MCF 10A (cell line): ENCODE measurements at places on chromosomes 5 and 9.

DNA sequence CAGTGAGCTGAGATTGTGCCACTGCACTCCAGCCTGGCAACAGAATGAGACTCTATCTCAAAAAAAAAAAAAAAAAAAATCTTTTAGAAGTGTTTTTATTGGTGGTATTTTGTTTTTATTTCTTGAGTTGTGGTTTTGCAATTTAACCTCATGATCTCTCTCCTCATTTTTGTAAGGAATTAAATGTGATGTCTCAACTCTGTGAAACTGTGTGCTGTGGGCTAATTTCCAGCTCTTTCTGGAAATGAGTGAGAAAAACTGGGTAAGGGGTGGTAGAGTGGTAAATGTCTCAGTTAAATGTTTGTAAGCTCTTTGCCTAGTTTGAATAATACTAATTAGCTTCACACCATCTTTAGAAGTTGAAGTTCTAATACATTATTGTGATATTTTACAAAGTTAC lies 29.0 kb downstream of the ACO1 start:
- no peak overlapping the region for H3K4me3 ChIP-seq
- DNase-seq = peak; percentile 44
- H3K27ac ChIP-seq = peak overlapping the region; percentile 59
- no peaks in the 10 kb centered on the region for H3K4me1 ChIP-seq

DNA sequence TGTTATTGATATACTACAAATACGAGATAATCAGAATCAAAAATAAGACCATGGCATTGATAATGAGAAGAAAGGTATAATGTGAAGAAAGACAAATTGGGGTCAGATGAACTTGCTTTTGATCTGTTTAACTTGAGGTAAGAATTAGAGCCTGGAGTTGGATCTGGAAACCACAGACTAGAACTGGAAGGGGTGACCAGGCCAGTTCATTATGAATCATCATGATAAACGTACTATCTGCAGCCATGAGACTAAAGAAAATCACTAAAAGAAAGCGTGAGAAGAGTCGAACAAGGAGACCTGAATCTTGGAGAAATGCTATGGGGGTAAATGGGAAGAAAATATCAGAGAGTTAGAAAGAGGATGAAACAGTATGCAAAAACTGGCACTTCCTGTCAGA lies 967.5 kb downstream of the NR2F1-AS1 start:
- H3K4me1 ChIP-seq = no peaks in the 10 kb centered on the region
- H3K27ac ChIP-seq = no peak overlapping the region
- H3K36me3 ChIP-seq = no peaks in the 10 kb centered on the region
- H3K4me3 ChIP-seq = no peak overlapping the region
- peak; percentile 2 for DNase-seq

DNA sequence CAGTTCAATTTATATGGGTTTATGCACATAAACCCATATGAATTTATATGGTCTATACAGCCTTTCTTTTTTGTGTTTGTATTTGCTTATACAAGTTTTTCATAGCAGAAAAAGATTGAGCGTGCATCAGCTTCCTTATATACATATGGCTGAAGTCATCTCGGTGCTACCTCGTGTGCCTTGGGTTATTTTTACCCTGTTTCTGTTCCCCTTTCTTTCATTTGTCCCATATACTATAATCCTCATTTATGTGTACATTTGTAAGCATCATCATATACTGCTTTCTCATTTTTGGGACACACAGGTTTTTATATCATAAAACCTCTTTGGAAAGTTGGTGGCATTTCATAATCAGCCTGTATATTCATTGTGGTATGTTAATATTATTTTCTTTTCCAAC lies 107.8 kb upstream of the ADAMTSL1 start:
- DNase-seq = no peak
- H3K27me3 ChIP-seq = no peaks in the 10 kb centered on the region

DNA sequence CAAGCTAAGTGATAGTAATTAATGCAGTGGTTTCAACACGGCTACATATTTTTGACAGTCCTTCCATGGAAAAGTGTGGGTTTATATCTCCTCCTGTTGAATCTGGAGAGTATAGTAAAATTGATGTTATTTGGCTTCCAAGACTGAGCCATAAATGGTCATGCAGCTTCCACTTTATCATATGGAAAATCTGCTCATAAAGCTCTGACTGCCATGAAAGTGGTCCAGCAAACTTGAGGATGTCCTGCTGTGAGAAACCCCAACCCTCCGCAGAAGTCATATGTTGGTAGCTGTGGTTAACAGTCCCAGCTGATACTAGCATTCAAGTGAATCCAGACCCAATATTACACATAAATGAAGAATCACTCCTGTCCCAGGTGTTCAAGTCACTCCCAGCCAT lies 378.3 kb downstream of the KCTD16 start:
- peaks cover 6% of the 10 kb centered on the region for H3K4me1 ChIP-seq
- H3K27ac ChIP-seq = no peak overlapping the region
- H3K36me3 ChIP-seq = no peaks in the 10 kb centered on the region
- H3K27me3 ChIP-seq = no peaks in the 10 kb centered on the region

- H3K36me3 ChIP-seq = peaks cover 6% of the 10 kb centered on the region
- H3K4me1 ChIP-seq = peaks cover 57% of the 10 kb centered on the region
- H3K27ac ChIP-seq = peak overlapping the region; percentile 69
- no peak for DNase-seq
- no peak overlapping the region for H3K4me3 ChIP-seq
Observed at GRCh38 chr5:133226186-133226585, 174.4 kb downstream of the HSPA4 start.

DNA sequence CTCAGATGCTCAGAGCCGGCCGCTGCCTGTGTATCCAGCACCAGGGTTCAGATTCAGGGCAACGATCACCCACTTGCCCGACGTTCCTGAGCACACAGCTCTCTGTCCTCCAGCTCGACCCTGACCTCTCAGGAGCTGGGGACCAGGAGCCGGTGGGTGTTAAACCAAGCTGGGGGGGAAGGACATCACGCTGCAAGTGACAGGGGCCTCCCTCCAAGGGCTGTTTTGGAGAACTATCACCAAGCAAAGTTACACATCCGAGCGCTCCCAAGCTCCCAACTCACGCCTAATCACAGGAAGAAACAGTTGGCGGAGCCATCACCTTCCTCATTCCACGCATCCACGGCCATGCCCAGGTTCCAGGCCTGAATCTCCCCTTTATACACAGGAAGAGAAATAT lies 51.5 kb upstream of the ZNF354A start:
- no peak overlapping the region for H3K27ac ChIP-seq
- no peaks in the 10 kb centered on the region for H3K27me3 ChIP-seq
- H3K4me1 ChIP-seq = peaks cover 31% of the 10 kb centered on the region
- H3K36me3 ChIP-seq = peaks cover 8% of the 10 kb centered on the region

DNA sequence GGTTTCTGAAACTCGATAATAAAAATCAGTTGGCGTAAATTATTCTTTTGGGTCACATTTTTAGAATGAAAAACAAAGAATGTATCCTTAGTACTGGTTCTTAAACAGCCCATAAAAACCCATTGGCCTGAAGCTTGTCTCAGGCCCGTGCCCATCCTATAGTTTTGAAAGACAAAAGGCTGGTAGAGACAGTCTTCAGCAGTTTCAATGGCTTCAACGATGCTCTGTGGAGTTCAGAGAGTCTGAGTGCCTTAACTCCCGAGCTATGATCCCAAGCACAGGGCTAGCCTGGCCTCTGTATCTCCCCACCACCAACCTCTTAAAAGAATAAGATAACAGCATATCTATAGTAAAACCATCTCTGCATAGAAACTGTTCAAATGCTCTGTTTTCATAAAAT lies 595.0 kb downstream of the CDH12 start:
- no peak for DNase-seq
- H3K36me3 ChIP-seq = no peaks in the 10 kb centered on the region
- no peak overlapping the region for H3K4me3 ChIP-seq
- H3K4me1 ChIP-seq = no peaks in the 10 kb centered on the region

- H3K27me3 ChIP-seq = no peaks in the 10 kb centered on the region
- no peak for DNase-seq
- peaks cover 8% of the 10 kb centered on the region for H3K4me1 ChIP-seq
- peaks cover 5% of the 10 kb centered on the region for H3K36me3 ChIP-seq
Observed at GRCh38 chr9:130188860-130189481, 16.8 kb downstream of the NCS1 start.

DNA sequence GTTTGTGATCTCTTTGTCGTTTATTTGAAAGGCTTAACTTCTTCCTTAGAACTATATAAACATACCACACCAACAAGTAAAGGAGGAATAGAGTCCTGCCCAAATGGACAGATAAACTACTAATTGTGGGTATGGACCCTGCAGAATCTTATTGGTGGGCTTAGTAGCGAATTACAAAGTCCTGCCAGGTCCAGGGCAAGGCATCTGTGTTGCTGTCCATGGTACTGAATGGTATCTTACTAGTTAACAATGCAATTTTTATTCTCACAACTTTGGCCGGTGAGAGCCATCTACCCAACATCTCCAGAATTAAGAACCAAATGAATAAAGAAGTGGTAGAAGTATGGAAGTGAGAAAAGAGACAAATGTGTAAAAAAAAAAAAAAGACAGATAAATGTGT lies 1782.4 kb upstream of the WWC1 start:
- no peaks in the 10 kb centered on the region for H3K36me3 ChIP-seq
- H3K27me3 ChIP-seq = peaks cover 10% of the 10 kb centered on the region
- no peak overlapping the region for H3K27ac ChIP-seq
- DNase-seq = peak; percentile 71
- no peak overlapping the region for H3K4me3 ChIP-seq
- H3K4me1 ChIP-seq = no peaks in the 10 kb centered on the region

GRCh38 chr5:43603344-43604217 lies 601 bp downstream of the NNT start:
- peaks cover 22% of the 10 kb centered on the region for H3K36me3 ChIP-seq
- H3K4me3 ChIP-seq = peak overlapping the region; percentile 83
- H3K4me1 ChIP-seq = peaks cover 11% of the 10 kb centered on the region
- peak overlapping the region; percentile 99 for H3K27ac ChIP-seq

DNA sequence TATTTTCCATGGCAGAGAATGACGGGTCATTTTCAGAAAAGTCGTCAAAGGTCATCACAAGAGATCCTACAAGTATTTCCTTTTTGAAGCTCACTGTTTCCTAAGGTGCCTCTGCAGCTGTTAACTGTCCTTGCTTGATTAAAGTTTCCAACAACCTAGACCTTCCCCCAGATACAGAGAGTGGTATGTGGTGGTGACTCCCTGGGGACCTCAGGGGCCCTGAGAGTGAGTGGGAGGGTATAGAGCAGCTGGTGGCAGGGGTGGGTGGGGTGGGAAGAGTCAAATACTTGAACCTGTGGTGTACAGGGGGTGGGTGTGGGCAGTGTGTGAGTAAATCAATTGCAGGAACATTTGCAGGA lies 1.6 kb upstream of the CD72 start:
- H3K27me3 ChIP-seq = peaks cover 33% of the 10 kb centered on the region
- no peaks in the 10 kb centered on the region for H3K36me3 ChIP-seq
- no peak overlapping the region for H3K27ac ChIP-seq
- no peaks in the 10 kb centered on the region for H3K4me1 ChIP-seq

- H3K4me3 ChIP-seq = no peak overlapping the region
- H3K27ac ChIP-seq = no peak overlapping the region
- H3K4me1 ChIP-seq = no peaks in the 10 kb centered on the region
- DNase-seq = no peak
Observed at GRCh38 chr9:115531410-115532125, 413.6 kb upstream of the TNC start.

DNA sequence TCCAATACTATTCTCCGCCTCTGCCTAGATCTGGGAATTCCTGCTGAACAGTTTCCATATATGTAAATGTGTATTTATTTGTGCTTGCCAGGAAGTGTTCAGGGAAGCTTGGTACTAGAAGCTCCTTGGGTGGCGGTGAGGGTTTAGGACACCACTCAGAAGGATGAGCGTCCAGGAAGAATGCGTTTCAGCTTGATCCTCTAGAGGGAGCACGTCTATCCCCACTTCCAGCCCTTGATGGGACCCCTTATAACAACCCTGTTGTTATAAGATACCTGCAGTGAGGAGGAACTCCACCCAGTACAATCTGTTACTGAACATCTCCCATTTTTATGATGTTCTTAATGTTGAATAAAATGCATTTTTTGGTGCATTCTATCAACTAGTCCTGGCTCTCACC lies 88.9 kb downstream of the CYFIP2 start:
- no peak overlapping the region for H3K27ac ChIP-seq
- H3K27me3 ChIP-seq = no peaks in the 10 kb centered on the region
- no peaks in the 10 kb centered on the region for H3K4me1 ChIP-seq
- no peak overlapping the region for H3K4me3 ChIP-seq
- DNase-seq = peak; percentile 19
- peaks cover 14% of the 10 kb centered on the region for H3K36me3 ChIP-seq

GRCh38 chr5:159515197-159515596 lies 184.9 kb upstream of the IL12B start:
- H3K27ac ChIP-seq = no peak overlapping the region
- H3K36me3 ChIP-seq = no peaks in the 10 kb centered on the region
- peaks cover 25% of the 10 kb centered on the region for H3K4me1 ChIP-seq
- DNase-seq = no peak

DNA sequence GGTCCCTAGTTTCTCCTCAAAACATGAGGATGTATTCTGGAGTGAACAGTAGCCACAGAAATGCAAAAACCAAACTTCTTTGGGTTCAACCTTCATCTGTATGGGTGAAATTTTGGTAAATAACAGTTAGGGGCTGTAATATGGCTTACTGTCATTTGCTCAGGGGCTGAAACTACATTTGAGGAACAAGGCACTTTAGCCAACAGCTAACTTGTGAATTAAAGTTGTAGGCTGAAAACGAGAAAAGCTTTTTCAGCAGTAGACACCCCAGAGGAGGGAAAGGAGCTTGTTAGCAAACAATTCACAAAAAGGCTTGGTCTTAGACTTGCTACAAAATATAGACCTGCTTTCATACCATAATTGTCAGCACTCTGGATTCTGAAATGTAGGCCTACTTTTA lies 6.6 kb downstream of the TMEM171 start:
- H3K4me1 ChIP-seq = no peaks in the 10 kb centered on the region
- no peak for DNase-seq
- H3K36me3 ChIP-seq = no peaks in the 10 kb centered on the region
- H3K4me3 ChIP-seq = no peak overlapping the region
- no peaks in the 10 kb centered on the region for H3K27me3 ChIP-seq
- no peak overlapping the region for H3K27ac ChIP-seq

DNA sequence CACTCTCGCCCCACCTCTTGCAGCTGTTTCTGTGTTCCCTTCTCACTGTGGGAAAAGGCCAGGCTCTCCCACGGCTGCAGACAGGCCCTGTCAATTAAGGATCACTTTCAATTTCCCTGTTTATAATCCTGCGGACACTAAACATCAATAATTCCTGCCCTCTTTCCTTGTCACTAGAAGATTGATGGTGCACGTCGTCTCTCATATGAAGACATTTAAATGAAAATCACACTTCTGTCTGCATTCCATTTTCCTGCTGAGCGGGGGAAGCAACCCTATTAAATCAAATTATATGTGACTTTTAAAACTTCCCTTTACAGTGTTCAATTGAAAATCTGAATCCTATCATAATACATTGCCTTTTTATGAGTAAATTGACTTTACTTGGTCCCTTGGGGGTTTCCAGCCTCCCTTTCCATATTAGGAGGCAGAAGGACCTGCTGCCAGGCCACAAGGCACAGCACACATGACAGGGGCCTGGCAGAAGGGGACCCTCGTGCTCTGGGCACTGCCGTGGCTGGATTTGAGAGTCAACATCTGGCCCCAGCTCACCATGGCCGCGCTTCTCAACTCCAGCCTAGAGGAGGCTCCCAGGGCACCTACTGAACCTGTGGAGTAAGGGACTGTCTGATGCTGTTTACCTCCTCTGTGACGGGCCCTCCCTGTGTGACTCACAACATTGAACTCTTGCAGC lies 311.0 kb upstream of the IRX4 start:
- H3K4me1 ChIP-seq = no peaks in the 10 kb centered on the region
- H3K36me3 ChIP-seq = no peaks in the 10 kb centered on the region
- DNase-seq = no peak
- H3K27me3 ChIP-seq = peaks cover 34% of the 10 kb centered on the region
- H3K27ac ChIP-seq = no peak overlapping the region
- H3K4me3 ChIP-seq = no peak overlapping the region
